ENCODE measurements at places on chromosomes 13 and 19.

DNA sequence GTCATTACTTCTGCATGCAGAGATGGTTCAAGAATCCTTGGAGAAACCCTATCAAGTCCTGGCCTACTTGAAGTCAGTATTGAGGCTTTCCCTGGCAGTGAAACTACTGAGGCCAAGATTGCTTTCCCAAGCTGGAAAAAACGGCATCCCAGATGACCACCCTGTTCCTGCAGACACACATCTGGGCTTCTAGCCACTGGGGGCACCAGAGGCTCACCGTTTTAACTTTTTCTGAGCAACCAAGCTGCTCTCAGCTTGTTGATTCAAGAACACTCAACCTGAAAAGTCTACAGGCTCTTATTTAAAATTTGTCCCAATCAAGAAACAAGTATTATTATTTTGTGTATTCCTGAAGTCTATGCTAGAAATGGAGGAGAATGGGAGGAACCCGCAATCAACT is 66.6 kb downstream of the SPRYD7 start:
- no peak overlapping the region for H3K27ac ChIP-seq
- no peak overlapping the region for H3K4me3 ChIP-seq
- no peaks in the 10 kb centered on the region for H3K4me1 ChIP-seq
- no peaks in the 10 kb centered on the region for H3K27me3 ChIP-seq
- no peaks in the 10 kb centered on the region for H3K36me3 ChIP-seq

DNA sequence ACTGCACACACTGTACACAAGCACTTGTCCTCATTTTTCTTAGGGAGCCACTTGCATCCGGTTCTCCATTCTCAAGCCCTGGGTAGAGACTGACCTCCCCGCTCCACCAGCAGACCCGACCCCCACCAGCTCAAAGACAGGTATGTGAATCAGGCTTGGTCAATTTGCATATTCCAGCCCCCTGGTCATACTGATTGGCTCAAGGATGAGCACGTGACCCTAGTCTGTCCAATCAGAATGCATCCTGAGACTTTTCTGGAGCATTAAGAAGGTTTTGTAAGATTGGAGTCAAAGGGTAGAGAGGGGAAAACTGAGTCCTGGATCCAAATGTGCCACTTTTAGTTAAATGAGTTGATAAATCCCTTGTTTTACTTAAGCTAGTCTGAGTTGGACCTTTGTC is 34.1 kb downstream of the NOTCH3 start:
- H3K4me3 ChIP-seq: no peak overlapping the region
- no peak for DNase-seq
- H3K36me3 ChIP-seq: peaks cover 94% of the 10 kb centered on the region
- no peak overlapping the region for H3K27ac ChIP-seq

- DNase-seq: no peak
- no peak overlapping the region for H3K4me3 ChIP-seq
- no peaks in the 10 kb centered on the region for H3K4me1 ChIP-seq
- no peaks in the 10 kb centered on the region for H3K27me3 ChIP-seq
- no peak overlapping the region for H3K27ac ChIP-seq
- no peaks in the 10 kb centered on the region for H3K36me3 ChIP-seq
Measured at GRCh38 chr13:69619651-69620050, 488.0 kb upstream of the ATXN8OS start.

GRCh38 chr13:50319635-50320255 is 304.5 kb downstream of the KCNRG start:
- no peak overlapping the region for H3K27ac ChIP-seq
- no peak for DNase-seq
- H3K4me3 ChIP-seq: no peak overlapping the region
- no peaks in the 10 kb centered on the region for H3K27me3 ChIP-seq

GRCh38 chr19:13796301-13797057 is 1.2 kb downstream of the ZSWIM4 start:
- H3K27ac ChIP-seq: no peak overlapping the region
- H3K4me3 ChIP-seq: peak overlapping the region; percentile 91
- peaks cover 7% of the 10 kb centered on the region for H3K36me3 ChIP-seq

DNA sequence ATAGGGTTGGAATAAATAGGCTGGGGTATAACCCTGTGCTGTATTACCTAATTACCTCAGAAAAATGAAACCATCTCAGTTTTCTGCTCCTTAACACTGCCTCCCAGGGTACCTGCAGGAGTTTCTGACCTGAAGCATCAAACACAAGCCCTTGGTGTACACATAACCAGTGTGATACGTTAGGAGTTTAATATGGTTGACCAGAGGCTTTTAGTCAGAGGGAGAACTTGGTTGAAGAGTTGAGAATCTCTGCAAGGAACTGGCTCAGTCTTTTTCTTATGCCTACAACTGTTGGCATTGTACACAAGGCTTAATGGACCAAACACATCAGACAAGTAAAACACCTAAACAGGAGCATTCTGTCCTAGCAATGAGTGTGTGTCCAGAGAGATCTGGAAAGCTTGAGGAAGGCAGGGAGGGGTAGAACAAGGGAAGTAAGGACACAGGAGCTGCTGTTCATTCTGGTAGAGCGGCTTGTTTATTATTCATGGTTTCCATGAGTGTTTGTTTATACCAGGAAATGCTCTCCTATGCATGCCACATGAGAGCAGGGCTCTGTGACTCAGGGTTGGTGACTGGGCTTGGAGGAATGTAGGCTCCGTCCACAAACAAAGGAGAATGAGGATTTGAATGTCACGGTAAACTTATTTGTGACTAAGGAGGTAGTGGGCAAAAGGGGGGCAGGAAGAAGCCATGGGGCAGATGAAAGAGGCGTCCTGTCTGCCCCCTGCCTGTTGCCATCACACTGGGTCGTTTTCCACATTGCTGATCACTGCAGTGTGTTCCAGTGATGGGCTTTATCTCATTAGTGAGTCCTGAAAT is 11.9 kb upstream of the SPATA13 start:
- H3K36me3 ChIP-seq: no peaks in the 10 kb centered on the region
- no peaks in the 10 kb centered on the region for H3K27me3 ChIP-seq

DNA sequence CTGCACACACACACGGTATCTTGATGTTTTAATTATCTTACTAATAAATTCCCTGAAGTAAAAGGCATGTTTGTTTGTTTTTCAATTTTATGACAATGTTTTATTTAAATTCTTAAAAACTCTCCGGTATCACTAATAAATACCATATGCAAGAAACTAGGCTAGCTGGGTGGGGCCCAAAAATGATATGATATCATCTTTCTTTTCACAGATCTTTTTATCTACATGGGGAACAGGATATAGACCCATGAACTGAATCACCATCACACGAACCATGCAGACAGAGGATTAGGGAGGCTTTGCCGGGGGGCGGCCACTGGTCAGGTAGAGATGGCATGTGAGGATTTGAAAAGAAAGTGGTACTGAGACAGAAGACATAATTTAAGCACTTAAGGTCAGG is 266.4 kb downstream of the ENOX1 start:
- H3K27ac ChIP-seq: no peak overlapping the region
- no peak overlapping the region for H3K4me3 ChIP-seq
- H3K4me1 ChIP-seq: no peaks in the 10 kb centered on the region
- DNase-seq: no peak
- no peaks in the 10 kb centered on the region for H3K27me3 ChIP-seq

- no peaks in the 10 kb centered on the region for H3K36me3 ChIP-seq
- no peak for DNase-seq
Measured at GRCh38 chr13:51818781-51819511, 15.0 kb upstream of the DHRS12 start.

- H3K27ac ChIP-seq: no peak overlapping the region
- no peak for DNase-seq
- no peaks in the 10 kb centered on the region for H3K36me3 ChIP-seq
- no peaks in the 10 kb centered on the region for H3K27me3 ChIP-seq
- H3K4me1 ChIP-seq: no peaks in the 10 kb centered on the region
Measured at GRCh38 chr13:103022336-103022735, 43.9 kb downstream of the SLC10A2 start.

DNA sequence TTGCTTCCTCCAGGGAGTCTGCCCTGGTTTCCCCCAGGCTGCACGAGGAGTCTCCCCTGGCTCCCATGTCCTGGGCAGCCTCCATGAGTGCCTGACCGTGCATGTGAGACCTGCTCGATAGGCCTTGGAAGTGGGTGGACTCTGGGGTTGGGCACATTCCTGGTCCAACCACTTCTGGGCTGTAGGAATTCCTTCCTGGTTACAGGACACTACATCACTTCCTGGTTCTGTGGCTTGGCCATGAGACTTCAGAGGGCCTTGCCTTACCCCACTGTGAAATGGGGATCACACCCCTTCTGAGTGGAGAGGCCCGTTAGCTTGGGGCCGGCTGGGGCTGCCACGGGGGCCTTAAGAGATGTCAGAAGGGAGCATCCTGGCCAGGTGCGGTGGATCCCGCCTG is 4.0 kb upstream of the ZNF628 start:
- no peaks in the 10 kb centered on the region for H3K4me1 ChIP-seq
- DNase-seq: peak; percentile 45
- H3K27me3 ChIP-seq: no peaks in the 10 kb centered on the region
- no peak overlapping the region for H3K27ac ChIP-seq
- H3K4me3 ChIP-seq: no peak overlapping the region
- no peaks in the 10 kb centered on the region for H3K36me3 ChIP-seq

GRCh38 chr13:48806522-48806921 is 152.8 kb downstream of the CYSLTR2 start:
- no peak overlapping the region for H3K4me3 ChIP-seq
- no peaks in the 10 kb centered on the region for H3K4me1 ChIP-seq
- no peaks in the 10 kb centered on the region for H3K36me3 ChIP-seq
- no peak for DNase-seq
- no peaks in the 10 kb centered on the region for H3K27me3 ChIP-seq

GRCh38 chr19:46809534-46810272 is 21.3 kb upstream of the SLC1A5 start:
- no peak overlapping the region for H3K4me3 ChIP-seq
- peaks cover 16% of the 10 kb centered on the region for H3K27me3 ChIP-seq
- no peak for DNase-seq
- no peak overlapping the region for H3K27ac ChIP-seq

- no peaks in the 10 kb centered on the region for H3K27me3 ChIP-seq
- H3K4me3 ChIP-seq: peak overlapping the region; percentile 93
- H3K27ac ChIP-seq: peak overlapping the region; percentile 28
Measured at GRCh38 chr13:28659621-28659970, 666 bp downstream of the POMP start.

GRCh38 chr13:96984051-96984508 is 10.2 kb downstream of the OXGR1 start:
- H3K27ac ChIP-seq: no peak overlapping the region
- H3K36me3 ChIP-seq: no peaks in the 10 kb centered on the region
- no peak overlapping the region for H3K4me3 ChIP-seq
- DNase-seq: peak; percentile 58
- H3K27me3 ChIP-seq: peaks cover 40% of the 10 kb centered on the region
- no peaks in the 10 kb centered on the region for H3K4me1 ChIP-seq

DNA sequence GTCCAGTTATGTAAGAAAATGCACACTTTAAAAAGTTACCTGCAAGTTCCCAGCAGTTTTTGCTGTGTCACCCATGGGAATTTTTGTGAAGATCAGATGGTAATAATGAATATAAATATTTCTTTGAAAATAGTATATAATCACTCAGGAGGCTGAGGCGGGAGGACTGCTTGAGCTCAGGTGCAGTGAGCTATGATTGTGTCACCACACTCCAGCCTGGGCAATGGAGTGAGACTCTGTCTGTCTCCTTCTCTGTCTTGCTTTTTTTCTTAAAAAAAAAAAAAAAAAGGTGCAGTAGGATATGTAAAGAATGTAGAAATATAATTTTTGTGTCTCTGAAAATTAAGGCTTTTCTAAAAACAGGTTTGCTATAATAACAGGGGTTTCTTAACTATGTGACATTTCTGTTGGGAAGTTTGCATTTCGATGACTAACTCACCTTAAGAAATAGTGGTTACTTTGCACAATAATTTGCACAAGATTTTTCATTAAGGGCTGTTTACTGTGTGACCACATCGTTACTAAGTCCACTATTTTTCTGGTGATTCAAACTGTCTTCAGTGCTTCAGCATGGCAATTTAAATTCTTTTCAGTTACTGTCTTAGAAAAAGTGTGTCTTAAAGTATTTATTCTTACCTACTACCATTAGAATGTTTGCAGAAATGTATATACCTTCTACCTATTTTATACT is 37.3 kb downstream of the DNAJC3 start:
- no peaks in the 10 kb centered on the region for H3K4me1 ChIP-seq
- no peak for DNase-seq
- peaks cover 38% of the 10 kb centered on the region for H3K36me3 ChIP-seq

DNA sequence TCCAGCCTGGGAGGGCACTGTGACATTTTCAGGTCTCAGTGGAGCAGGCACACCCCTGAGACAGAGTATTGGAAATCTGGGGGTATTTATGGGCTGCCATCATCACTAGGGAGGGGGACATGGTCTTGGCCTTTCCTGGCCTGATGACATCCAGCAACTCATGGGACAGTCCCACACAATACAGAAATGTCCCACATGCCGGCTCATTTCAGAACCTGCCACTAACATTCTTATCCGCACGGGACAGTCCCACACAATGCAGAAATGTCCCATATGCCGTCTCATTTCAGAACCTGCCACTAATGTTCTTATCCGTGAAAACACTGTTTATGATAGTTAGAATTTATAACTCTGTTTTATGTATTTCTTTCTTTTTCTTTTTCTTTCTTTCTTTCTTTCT is 9.8 kb downstream of the SLC8A2 start:
- peaks cover 11% of the 10 kb centered on the region for H3K27me3 ChIP-seq
- H3K36me3 ChIP-seq: no peaks in the 10 kb centered on the region
- H3K4me1 ChIP-seq: no peaks in the 10 kb centered on the region
- no peak overlapping the region for H3K27ac ChIP-seq
- no peak for DNase-seq
- H3K4me3 ChIP-seq: no peak overlapping the region

DNA sequence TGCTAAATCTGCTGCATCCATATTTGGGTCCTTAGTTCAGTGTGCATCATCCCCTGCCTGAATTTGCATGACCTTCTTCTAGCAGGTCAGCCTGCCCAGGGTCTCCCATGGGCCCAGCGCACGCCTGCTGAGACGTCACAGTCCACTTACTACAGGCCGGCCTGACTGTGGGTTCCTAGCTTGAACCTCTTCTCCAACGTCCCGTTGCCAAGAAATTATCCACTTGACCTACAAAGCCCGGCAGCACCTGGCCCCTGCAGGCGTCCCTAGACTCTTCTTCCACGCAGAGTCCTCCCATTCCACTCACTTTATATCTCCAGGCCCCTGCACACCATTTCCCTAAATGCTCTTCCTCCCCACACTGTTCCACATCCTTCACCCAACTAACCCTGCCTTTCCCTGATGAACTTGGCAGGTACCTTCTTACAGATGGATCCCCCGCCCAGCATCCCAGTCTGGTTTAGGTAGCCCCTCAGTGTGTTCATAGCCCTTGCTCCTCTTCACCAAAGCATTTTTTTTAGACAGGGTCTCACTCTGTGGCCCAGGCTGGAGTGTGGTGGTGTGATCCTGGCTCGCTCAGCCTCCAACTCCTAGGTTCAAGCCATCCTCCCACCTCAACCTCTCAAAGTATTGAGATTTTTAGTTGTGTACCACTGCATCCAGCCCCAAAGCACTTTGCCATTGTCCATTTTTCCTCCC is 155.0 kb upstream of the SOX1 start:
- H3K27ac ChIP-seq: no peak overlapping the region
- no peak overlapping the region for H3K4me3 ChIP-seq
- H3K4me1 ChIP-seq: no peaks in the 10 kb centered on the region
- no peaks in the 10 kb centered on the region for H3K36me3 ChIP-seq

GRCh38 chr19:18503337-18503970 is 18.4 kb downstream of the ELL start:
- H3K27me3 ChIP-seq: no peaks in the 10 kb centered on the region
- H3K27ac ChIP-seq: no peak overlapping the region
- H3K4me1 ChIP-seq: peaks cover 23% of the 10 kb centered on the region
- no peak overlapping the region for H3K4me3 ChIP-seq
- no peak for DNase-seq
- H3K36me3 ChIP-seq: no peaks in the 10 kb centered on the region
